ENCODE measurements at places on chromosomes 3 and 15.

- no peak for DNase-seq
Measured at GRCh38 chr3:6512172-6512800, 348.6 kb upstream of the GRM7 start.

GRCh38 chr3:178680489-178680888 is 144.3 kb downstream of the KCNMB2 start:
- DNase-seq = no peak

- no peak for DNase-seq
Measured at GRCh38 chr15:47588958-47589357, 128.3 kb upstream of the SEMA6D start.

GRCh38 chr3:144586382-144586781 is 614.8 kb downstream of the DIPK2A start:
- DNase-seq = no peak

- DNase-seq = no peak
Measured at GRCh38 chr15:55928955-55929354, 64.5 kb downstream of the NEDD4 start.

DNA sequence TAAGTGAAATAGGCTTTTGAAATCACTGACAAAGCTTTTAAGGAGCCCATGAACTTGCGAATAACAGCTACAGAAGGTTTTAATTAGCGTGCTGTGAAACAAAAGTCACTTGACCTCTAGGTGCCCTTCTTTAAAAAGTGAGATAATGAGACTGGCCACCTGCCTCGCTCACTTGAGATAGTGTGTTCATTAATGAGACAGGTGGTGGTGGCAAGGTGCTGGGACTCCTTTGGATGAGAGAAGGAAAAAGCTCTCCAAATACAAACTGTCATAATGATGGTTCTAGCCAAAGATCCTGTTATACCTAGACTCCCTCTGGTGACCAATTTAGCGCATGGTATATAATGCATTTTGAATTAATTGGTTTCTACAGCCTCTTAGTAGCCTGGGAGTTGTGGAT is 22.7 kb upstream of the IREB2 start:
- no peak for DNase-seq

DNA sequence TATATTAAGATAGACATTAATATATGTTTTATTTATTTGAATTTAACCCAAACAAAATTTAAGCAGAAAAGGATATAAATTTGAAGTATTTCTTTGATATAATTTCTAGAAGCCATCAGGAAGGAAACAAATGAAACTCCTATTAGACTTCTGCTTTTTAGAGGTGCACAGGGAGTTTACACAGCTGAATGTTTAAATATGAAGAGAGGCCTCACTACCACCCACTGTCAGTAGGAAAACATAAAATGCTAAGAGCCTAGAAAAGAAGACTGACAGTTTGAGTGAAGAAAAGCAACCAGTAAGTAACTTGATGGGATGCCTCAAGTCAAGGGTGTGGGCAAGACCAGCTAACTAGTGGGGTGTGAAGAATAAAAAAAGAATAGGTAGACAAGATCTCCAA is 19.7 kb downstream of the PLSCR2 start:
- no peak for DNase-seq

GRCh38 chr3:36919439-36920160 is 25.3 kb downstream of the TRANK1 start:
- no peak for DNase-seq

DNA sequence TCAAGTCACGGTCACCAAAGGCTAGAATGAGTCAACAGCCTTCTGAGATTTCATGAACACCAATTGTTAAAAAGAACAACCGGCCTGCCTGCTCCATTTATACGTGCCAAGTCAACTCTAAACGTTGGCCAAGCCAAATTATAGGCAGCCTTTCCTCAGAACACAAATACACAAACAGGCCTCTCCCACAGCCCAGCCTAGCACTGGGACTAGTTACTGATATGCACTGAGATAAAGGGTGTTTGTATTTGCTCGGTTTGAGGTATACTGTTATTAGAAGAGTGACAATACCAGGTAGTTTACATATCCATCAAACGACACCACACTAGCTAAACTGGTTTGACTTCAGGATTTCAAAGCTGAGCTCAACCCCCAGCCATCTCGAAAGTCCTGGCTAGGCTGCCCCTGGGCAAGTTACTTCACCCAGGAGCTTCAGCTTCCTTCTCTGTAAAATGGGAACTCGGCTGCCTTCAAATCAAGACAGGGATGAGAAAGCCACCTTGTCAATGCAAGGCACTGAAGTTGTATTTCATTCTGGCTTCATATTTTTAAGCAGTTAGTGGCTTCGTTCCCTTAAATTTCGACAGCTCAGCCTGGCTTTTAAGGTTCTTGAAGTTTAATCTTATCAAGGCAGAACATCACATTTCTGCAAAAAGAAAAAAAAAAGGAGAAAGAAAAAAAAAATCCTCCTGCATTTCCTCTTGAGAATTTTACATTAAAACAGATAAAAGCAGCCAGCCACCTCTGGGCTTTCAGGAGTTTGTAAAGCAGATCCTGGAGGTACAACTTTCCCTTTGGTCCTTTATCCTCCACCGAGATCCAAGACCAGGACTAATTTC is 4.0 kb downstream of the TLE3 start:
- no peak for DNase-seq

DNA sequence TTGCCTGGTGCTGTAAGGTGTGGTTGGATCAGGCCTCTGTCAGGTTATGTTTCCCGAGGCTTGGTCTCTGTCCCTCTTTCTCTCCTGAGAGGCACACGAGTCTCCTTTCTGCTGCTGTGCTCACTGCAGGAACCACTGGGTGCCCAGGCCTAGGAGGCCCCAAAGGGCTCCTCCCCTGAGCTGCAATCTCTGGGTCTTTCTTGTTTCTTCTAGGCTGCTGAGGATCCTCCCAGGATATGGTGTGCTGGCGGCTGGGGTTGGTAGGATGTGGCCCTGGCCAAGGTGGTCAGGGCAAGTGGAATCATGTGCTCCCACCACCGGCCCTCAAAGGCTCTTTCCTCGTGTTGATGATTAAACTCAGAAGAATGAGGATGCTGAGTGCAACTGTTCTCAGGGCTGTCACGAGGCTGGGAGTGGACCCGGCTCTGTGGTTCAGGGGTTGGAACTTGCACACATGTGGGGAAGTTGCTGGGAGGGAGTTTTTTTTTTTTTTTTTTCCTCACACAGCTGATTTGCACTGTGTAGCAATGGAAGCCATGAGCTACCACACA is 43.6 kb upstream of the CTSH start:
- DNase-seq = peak; percentile 96

- DNase-seq = no peak
Measured at GRCh38 chr3:111668326-111668725, 73.2 kb upstream of the ZBED2 start.

- DNase-seq = peak; percentile 43
Measured at GRCh38 chr3:153437666-153438065, 275.6 kb downstream of the RAP2B start.

DNA sequence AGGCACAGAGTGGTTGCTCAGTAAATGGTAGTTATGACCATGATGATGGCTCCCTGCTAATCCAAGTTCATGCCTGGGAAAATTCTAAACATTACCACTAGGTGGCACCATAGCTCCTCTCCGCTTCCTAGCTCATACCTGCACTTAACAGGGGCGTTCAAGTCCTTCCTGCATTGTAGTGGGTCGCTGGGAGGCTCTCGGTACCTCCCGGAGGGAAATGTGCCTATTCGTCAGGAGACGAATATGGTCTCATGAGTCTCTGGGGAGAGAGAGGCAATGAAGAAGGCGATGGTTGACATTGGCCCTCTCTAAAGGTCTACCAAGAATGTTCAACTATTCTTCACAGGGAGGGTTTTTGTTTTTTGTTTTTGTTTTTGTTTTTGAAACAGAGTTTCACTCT is 10.9 kb downstream of the MESP1 start:
- DNase-seq = peak; percentile 77

DNA sequence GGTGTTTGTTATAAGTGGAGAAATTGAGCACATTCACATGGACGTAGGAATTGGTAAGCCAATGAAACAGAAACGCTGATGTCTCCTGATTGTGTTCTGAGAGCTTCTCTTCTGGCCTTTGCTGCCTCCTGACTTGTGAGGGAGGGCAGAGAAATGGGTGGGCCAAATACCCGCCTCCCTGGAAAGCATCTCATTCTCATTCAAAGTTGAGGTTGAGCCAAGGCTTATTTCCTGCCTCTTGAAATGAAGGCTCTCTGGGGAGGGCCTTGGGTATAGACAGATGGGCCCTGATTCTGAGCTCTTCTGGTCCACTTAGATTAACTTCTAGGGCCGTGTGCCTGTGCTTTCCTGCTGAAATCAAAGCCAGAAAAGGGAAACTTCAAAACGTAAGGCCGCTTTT is 57.4 kb upstream of the MYZAP start:
- DNase-seq = no peak

DNA sequence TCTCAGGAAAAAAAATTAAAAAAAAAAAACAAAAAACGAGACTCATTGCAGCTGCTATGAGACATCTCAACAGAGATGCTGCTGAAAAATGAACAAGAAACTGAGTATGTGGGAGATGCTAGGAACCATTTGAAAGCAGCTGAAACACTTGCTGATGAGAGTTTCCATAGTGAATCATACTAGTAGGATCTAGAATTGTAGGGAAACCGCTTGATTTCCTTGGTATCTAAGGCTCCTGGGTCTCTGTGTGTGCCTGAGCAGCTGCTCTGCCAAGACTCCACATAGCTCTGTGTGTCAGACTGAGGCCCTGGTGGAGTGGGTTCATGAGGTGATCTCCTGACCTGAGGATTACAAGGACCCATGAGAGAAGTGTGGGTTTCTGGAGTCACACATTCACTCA is 313.4 kb upstream of the NECTIN3 start:
- DNase-seq = no peak

DNA sequence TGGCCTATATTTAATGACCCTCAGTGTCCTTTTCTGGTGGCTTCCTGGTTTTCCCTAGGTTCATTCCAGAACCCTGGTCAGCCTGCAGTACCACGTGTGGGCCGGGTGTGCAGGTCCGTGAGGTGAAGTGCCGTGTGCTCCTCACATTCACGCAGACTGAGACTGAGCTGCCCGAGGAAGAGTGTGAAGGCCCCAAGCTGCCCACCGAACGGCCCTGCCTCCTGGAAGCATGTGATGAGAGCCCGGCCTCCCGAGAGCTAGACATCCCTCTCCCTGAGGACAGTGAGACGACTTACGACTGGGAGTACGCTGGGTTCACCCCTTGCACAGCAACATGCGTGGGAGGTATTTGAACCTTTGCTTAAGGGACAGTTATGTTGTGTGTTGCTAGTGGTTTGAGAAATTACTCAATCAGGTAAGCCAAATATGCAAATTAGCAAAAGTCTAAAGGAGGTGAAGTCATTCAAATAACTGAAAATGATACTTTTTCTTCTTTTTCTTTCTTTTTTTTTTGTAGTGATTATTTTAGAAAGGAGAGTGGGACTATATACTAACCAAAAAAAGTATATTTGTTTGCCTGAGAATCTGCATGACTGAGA is 259.2 kb downstream of the ADAMTSL3 start:
- DNase-seq = no peak

GRCh38 chr15:65085990-65086679 is 9.6 kb downstream of the KBTBD13 start:
- DNase-seq = peak; percentile 37

- DNase-seq = no peak
Measured at GRCh38 chr15:78194568-78194925, 39.8 kb downstream of the ACSBG1 start.

- no peak for DNase-seq
Measured at GRCh38 chr3:133124511-133124910, 86.3 kb downstream of the TMEM108 start.

- no peak for DNase-seq
Measured at GRCh38 chr3:129746629-129747028, 140.2 kb upstream of the PLXND1 start.

DNA sequence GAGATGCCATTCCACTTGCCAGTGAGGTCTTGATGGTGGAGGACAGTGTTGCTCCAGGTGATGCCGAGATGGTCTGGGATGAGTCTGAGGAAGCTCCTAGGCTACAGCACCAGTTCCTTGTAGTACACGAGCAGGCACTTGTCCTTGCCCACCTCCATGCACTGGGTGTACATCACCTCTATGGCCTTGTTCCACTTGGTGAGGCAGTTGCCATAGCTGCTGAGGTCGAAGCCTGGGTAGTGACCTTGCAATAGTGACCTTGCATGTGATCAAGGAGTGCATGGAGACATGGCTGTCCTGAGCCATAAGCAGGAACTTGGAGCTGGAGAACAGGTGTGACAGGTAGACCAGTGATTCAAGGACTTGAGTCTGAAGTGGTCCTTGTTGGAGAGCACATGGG is 47.6 kb downstream of the CDIN1 start:
- DNase-seq = no peak

- peak; percentile 85 for DNase-seq
Measured at GRCh38 chr3:63976161-63976871, 47.0 kb downstream of the PSMD6 start.

DNA sequence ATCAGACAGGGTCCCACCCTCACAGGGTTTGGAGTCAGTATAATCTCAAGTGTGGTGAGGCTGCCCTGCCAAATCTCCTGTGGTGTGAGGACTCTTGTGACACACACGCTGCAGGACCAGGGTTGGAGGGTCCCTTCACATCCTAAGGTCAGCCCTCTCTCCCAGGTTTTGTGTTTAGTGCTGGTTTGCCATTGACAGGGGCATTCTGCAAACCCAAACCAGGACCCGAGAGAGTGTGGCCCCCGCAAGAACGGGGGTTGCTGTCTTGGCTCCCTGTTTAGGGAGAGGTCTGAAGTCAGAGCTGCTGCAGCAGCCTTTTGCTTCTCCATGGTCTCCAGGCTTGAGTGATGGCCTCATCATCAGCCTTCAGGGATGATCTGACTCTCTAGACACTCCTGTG is 14.7 kb downstream of the FAM107A start:
- DNase-seq = no peak

DNA sequence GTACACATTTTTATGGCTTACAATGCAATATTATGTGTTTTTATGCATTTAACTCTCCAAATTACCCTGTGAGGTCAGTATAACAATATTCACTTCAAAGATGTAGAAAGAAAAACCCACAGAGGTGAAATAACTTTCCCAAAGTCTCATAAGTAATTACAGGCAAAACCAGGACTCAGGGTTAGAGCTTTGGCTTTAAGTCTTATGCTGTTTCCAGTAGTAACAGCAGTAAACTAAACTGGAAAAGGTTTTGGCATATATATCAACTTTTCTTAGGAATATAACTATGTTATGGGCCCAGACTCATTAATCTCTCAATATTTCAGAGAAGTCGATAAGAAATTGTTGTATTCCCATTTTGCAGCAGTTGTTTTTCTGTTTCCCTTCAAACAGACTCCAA is 206.3 kb upstream of the KCNMB2 start:
- no peak for DNase-seq

- no peak for DNase-seq
Measured at GRCh38 chr3:132236701-132237651, 80.2 kb upstream of the ACP3 start.

DNA sequence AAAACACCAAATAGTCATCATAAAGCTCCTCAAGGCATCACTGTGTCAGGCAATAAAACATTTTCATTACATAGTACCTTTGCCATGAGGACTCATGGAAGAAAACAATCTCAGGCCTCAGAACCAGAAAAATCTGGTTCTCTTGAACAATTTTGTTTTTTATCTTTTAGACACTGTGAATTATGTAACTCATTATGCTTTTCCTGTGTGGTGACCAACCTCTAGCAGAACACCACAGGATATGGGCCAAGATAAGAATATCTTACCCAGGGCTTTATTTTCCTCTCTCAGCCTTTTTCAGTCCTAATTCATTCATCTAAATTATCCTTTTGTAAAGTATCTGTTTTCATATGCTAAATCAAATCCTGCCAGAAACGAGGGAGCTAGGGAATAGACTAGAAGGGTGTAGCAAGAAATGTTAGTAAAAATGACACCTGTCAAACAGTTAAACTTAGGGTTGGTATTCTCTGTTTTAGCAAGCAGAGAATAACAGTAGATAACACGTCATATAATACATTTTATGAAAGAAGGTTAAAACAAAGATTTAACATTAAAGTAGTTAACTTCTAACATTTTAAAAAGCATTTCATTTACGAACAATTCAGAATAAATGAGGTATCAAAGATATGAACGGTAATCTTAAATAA is 111.1 kb downstream of the FBXL22 start:
- no peak for DNase-seq
